ENCODE measurements at places on chromosomes 1 and 21.
A peak's percentile ranks its signal among the peaks of the same experiment; 100 is the strongest.

GRCh38 chr1:163170975-163171676 lies 31.6 kb downstream of the RGS5 start:
- no peaks in the 10 kb centered on the region for H3K4me1 ChIP-seq
- peaks cover 27% of the 10 kb centered on the region for H3K27me3 ChIP-seq
- no peak for DNase-seq
- H3K36me3 ChIP-seq: no peaks in the 10 kb centered on the region

GRCh38 chr1:44609412-44609767 lies 64.9 kb downstream of the TMEM53 start:
- no peaks in the 10 kb centered on the region for H3K4me1 ChIP-seq
- no peaks in the 10 kb centered on the region for H3K36me3 ChIP-seq
- H3K27ac ChIP-seq: no peak overlapping the region
- peaks cover 11% of the 10 kb centered on the region for H3K27me3 ChIP-seq
- peak; percentile 29 for DNase-seq

DNA sequence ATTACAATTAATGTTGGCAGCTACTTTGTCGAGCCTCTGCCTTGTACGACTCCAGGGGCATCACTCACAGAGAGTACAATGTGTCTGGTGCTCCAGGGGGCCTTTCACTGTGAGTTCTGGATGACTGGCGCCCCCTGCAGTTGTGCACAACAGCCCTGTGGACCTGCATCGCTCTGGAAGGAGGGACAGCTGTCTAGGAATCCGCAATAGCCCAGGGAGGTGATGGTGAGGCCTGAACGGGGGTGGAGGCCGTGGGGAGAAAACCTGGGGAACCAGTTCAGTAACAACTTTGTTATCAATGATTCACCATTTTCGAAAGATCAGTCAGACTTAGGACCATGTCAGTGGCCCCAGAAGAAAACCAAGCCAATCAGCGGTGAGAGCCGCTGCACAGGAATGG lies 189.1 kb downstream of the KAZN start:
- H3K4me3 ChIP-seq: no peak overlapping the region
- DNase-seq: no peak
- H3K4me1 ChIP-seq: no peaks in the 10 kb centered on the region
- peaks cover 39% of the 10 kb centered on the region for H3K27me3 ChIP-seq
- peaks cover 2% of the 10 kb centered on the region for H3K36me3 ChIP-seq
- H3K27ac ChIP-seq: no peak overlapping the region

- no peak for DNase-seq
- no peak overlapping the region for H3K27ac ChIP-seq
- H3K36me3 ChIP-seq: peaks cover 39% of the 10 kb centered on the region
- no peaks in the 10 kb centered on the region for H3K27me3 ChIP-seq
Observed at GRCh38 chr1:1558591-1558990, 16.1 kb downstream of the SSU72 start.

GRCh38 chr1:56520016-56520601 lies 59.3 kb downstream of the PLPP3 start:
- H3K4me1 ChIP-seq: no peaks in the 10 kb centered on the region
- DNase-seq: no peak
- no peak overlapping the region for H3K4me3 ChIP-seq

DNA sequence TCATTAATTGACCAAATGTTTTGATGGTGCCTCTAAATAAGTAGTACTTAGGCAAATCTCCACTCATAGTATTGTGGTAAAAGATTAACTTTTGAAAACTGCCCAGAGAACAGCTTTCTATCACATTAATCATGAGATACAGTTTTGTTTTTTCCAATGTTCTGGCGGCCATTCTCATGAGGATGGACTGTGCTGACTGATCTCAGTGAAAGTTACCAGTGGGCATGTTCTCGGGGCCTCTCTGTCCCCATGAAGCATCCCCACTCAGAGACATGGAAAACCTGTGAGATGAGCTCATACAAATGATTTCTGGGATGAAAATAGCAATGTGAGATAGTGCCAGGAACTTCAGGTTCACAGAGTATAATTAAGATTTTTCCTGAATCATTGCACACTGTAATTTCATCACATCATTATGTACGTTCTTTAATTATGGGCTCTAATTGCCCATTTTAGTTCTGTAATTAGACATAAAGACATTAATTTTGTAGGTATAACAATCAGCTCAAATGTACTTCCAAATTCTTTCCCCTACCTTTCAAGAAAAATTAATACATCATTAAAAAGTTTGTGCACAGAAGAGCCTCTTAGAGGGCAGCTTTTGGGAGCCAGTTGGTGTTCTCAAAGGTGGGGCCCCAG lies 40.5 kb downstream of the DDR2 start:
- H3K27ac ChIP-seq: no peak overlapping the region
- no peaks in the 10 kb centered on the region for H3K36me3 ChIP-seq
- H3K27me3 ChIP-seq: no peaks in the 10 kb centered on the region
- no peak for DNase-seq
- H3K4me3 ChIP-seq: no peak overlapping the region

DNA sequence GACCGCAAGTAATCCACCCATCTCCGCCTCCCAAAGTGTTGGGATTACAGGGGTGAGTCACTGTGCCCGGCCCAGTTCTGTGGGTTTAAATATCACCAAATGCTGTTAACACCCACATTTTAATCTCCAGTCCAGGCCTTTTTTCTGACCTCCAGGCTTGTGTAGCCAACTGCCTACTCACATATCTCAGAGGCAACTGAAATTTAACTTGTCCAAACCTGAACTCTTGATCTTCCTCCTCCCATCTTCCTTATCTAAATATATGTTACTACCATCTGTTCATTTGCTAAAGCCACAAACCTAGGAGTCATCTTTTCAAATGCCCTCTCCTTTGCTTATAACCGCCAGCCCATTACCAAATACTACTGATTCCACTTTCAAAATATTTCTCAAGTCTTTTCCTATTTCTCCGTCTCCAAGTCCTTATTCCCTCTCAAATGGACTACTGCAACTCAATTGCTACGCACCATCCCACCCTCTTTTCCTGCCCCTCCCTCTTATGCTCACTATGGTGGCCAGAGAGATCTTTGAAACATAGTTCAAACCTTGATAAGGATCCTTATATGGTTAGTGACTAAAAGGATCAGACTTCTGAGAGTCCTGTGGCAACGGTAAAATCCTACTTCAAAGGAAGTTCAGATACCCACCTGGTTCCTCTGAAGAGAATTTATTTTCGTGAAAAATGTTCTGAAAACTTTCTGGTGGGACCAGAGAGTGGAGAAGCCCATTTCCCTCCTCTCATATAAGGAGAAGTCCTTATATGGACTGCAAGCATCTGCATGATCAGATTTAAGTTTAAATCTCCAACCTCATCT lies 78.5 kb upstream of the CDC42BPA start:
- H3K27ac ChIP-seq: no peak overlapping the region
- H3K36me3 ChIP-seq: no peaks in the 10 kb centered on the region
- no peak for DNase-seq
- no peaks in the 10 kb centered on the region for H3K4me1 ChIP-seq
- no peak overlapping the region for H3K4me3 ChIP-seq

GRCh38 chr1:113681596-113682337 lies 77.5 kb downstream of the PHTF1 start:
- no peak overlapping the region for H3K4me3 ChIP-seq
- H3K4me1 ChIP-seq: no peaks in the 10 kb centered on the region
- no peak overlapping the region for H3K27ac ChIP-seq
- no peak for DNase-seq
- no peaks in the 10 kb centered on the region for H3K27me3 ChIP-seq
- no peaks in the 10 kb centered on the region for H3K36me3 ChIP-seq

- no peak overlapping the region for H3K27ac ChIP-seq
- no peaks in the 10 kb centered on the region for H3K27me3 ChIP-seq
- peaks cover 16% of the 10 kb centered on the region for H3K4me1 ChIP-seq
- H3K36me3 ChIP-seq: no peaks in the 10 kb centered on the region
- DNase-seq: no peak
Observed at GRCh38 chr1:77424236-77424635, 142.4 kb downstream of the AK5 start.

DNA sequence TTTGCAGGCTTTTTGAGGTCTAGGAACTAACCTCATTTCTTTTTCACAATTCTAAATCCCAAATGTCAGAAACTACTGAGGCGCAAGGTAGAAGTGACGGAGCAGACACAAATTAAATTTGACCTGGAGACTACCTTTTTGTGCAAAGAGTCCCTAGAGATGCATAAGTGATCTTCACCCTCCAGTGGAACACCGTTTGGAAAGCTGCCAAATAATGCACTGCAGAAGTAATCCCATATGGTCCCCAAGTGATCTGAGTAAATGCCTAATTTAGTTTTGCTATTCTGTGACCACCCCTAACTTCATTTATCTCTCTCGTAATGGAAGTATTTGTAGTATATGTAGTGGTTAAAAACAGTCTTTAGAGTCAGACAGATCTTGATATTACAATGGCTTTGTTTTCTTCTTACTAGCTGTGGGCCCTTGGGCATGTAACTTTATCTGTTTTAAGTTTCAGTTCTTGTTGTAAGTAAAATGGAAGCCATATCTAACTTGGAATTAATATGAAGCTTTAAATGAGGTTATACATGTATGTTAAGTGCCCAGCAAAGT lies 70.4 kb upstream of the IPO9 start:
- no peak overlapping the region for H3K4me3 ChIP-seq
- no peak for DNase-seq
- H3K27me3 ChIP-seq: peaks cover 23% of the 10 kb centered on the region
- no peaks in the 10 kb centered on the region for H3K36me3 ChIP-seq

GRCh38 chr1:239858057-239858456 lies 233.6 kb upstream of the FMN2 start:
- H3K27ac ChIP-seq: no peak overlapping the region
- no peaks in the 10 kb centered on the region for H3K36me3 ChIP-seq
- no peak overlapping the region for H3K4me3 ChIP-seq

- H3K4me1 ChIP-seq: no peaks in the 10 kb centered on the region
- H3K36me3 ChIP-seq: no peaks in the 10 kb centered on the region
- H3K27me3 ChIP-seq: peaks cover 29% of the 10 kb centered on the region
- DNase-seq: no peak
Observed at GRCh38 chr1:220389634-220390033, 117.4 kb upstream of the RAB3GAP2 start.

DNA sequence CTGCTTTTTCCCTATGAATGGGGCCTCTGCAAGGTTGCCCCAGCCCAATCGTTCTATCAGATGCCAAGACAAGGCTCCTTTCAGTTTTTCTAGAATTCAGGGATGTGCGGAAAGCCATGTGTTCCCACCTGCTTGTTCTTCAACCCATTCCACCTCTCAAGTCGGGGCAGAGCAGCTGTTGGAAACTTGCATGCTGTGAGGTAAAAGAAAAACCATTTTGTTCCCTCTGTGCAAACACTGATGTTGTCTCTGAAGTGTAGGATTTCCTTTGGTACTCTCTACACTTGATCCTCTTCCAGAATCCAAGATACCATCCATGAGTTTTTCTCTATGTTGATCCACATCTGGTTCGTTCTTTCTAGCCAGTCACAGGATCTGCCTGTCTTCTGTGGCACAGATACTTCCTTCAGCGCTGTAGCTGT lies 7.3 kb downstream of the IER5 start:
- no peaks in the 10 kb centered on the region for H3K27me3 ChIP-seq
- no peak overlapping the region for H3K4me3 ChIP-seq
- DNase-seq: no peak
- peaks cover 49% of the 10 kb centered on the region for H3K4me1 ChIP-seq

DNA sequence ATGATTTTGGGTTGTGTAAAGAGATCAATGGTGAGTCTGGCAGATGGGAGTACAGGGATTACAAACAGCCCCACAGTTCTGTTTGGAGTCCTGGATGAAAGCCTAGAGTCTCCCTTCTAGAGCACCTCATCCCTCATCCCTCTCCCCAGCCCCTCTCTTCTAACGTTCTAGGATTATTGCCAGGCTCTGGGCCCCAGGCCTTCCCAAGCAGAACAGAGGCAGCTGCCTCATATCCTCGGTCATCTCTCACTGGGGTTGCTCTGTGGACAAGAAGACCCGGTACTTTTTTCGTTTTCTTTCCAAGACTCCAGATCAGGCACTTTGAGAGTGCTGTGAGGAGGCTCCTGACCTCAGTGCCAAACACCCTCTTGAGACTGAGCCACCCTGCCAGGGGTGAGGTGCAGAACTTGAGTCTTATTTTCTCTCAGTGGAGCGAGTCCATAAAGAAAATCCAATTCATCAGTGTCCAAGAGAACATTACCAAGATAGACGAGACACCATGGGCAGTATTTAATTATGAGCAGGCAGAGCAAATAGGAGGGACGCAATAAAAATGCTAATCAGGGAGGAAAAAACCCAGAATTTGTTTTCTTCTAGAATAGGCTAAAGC lies 17.1 kb upstream of the KCND3 start:
- peaks cover 63% of the 10 kb centered on the region for H3K27me3 ChIP-seq
- H3K4me3 ChIP-seq: no peak overlapping the region
- no peaks in the 10 kb centered on the region for H3K4me1 ChIP-seq
- no peaks in the 10 kb centered on the region for H3K36me3 ChIP-seq
- no peak overlapping the region for H3K27ac ChIP-seq

DNA sequence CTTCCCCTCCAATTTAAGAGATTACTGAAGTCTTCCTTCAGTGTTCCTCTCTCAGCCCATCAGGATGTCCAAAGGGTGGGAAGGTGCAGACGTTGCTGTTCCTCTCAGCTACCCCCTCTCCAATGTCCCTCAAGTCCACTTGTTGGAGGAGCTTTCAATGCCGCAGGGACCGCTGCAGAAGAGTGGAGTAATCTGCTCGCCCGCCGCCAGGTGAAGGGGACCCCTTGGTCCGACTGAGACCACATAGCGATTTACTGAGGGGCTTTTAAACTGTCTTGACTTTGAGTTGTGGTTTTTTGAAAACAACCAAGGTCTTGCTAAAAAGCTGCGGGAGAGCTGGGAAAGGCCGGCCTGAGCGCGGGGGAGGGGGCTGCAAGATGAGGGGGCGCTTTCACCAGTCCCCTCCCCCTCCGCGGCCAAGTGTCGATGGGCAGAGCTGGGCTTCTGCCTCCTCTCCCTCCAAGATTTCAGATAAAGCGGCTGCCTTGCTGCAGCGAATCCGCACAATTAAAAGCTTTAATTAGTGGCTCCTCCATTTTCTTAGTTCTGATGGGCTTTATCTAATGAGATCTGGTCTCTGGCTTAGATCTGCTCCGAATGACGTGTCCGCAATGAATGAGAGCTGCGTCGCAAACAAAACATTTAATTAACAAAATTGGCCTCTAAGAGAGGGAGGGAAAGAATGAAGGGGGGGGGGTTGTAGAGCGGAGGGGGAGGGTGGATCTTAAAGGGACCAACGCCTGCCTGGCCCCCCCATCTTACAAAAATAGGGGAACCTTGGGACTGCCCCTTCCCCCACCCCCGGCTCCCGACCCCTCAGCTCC lies 5.9 kb downstream of the LMO4 start:
- H3K27ac ChIP-seq: peak overlapping the region; percentile 95
- H3K4me1 ChIP-seq: peaks cover 44% of the 10 kb centered on the region
- peaks cover 26% of the 10 kb centered on the region for H3K36me3 ChIP-seq
- H3K27me3 ChIP-seq: no peaks in the 10 kb centered on the region

GRCh38 chr1:9481048-9481447 lies 58.2 kb upstream of the SLC25A33 start:
- no peak overlapping the region for H3K4me3 ChIP-seq
- H3K27ac ChIP-seq: no peak overlapping the region
- H3K36me3 ChIP-seq: no peaks in the 10 kb centered on the region
- peaks cover 9% of the 10 kb centered on the region for H3K27me3 ChIP-seq
- DNase-seq: no peak

GRCh38 chr1:243217349-243217748 lies 37.7 kb downstream of the CEP170 start:
- H3K27me3 ChIP-seq: no peaks in the 10 kb centered on the region
- no peak for DNase-seq
- H3K4me3 ChIP-seq: no peak overlapping the region
- no peak overlapping the region for H3K27ac ChIP-seq
- peaks cover 16% of the 10 kb centered on the region for H3K36me3 ChIP-seq

GRCh38 chr21:17711896-17712295 lies 99.2 kb upstream of the BTG3 start:
- peaks cover 6% of the 10 kb centered on the region for H3K4me1 ChIP-seq
- no peaks in the 10 kb centered on the region for H3K27me3 ChIP-seq
- H3K27ac ChIP-seq: peak overlapping the region; percentile 42
- no peak overlapping the region for H3K4me3 ChIP-seq
